ENCODE measurements at places on chromosomes 16 and 17.

- DNase-seq, result no peak
Observed at GRCh38 chr17:5473906-5474305, 5.1 kb upstream of the DHX33 start.

- peak; percentile 39 for DNase-seq
Observed at GRCh38 chr16:476039-476438, 50.6 kb downstream of the RAB11FIP3 start.

DNA sequence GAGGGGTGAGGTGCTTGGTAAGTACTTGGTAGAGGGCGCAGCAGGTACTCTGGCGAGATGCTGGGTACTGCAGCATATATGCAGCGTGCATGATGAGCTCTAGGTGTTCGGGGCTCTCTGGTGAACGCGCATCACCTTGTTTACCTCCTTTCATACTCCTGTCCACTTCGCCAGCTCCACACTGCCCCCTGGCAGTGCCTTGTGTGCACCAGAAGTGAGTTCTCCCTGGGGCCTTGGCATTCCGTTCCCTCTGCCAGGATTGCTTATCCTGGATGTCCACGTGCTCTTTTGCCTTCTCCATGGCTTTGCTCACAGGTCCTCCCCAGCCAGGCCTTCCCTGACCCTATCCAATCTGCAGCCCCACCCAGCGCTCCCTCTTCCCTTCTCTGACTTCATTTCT lies 154.2 kb downstream of the MRM1 start:
- peak; percentile 10 for DNase-seq

- DNase-seq, result no peak
Observed at GRCh38 chr16:13680021-13680889, 239.7 kb upstream of the ERCC4 start.

DNA sequence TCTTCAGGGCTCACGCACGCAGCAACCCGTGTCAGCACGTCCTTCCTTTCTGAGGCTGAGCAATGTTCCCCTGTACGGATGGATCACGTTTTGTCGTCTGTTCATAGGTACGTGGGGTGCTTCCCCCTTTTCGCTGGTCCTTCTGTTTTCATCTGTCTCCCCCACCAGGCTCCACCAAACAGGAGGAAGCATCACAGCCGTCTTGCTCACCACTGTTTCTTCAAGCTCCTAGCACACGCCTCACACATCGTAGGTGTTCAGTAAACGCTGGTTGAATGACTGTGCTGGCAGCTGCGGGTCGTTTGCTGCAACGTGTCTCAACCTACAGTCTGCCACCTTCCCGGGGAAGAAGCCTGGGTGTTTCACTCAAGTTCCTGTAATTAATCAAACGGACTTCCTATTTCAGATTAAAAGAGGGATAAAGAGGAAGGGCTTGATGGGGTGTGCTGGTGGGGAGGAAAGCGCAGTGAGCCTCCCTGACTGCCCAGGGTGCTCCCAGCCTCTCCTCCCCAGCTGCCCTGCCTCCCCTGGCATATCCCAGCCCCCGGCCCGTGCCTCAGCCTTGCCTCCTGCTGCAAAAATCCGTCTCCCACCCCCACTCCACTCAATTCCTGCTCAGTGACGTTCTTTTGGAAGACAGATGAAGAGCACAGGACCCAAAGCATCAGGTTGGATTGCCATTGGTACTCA lies 76.7 kb upstream of the DOC2B start:
- DNase-seq, result peak; percentile 67

DNA sequence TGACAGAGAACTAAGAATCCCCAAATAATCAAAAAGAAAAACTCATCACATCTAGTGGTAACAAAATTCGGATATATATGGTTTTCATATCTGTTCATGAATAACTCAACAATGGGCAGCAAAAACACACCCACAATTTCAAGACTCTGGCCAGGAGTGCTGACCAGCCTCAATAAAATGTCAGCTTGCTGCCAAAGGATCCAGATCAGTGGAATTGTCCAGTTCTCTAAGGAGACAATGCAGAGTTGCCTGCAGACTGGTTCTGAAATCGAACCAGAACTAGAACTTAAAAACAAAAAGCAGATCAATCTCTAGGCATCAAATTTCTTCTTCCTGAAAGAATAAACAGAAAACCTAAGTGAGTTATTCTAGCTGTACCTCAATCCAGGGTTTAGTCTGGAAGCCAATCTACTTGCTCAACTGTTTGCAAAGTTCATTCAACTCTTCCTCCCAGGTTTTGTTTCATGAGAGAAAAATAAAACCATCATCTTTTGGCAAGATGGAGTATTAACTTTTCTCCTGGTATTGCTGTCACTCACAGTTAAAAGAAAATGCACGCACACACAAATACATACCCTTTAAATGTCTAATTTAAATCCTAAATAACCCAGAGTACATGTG lies 61.0 kb downstream of the CFDP1 start:
- DNase-seq, result no peak

DNA sequence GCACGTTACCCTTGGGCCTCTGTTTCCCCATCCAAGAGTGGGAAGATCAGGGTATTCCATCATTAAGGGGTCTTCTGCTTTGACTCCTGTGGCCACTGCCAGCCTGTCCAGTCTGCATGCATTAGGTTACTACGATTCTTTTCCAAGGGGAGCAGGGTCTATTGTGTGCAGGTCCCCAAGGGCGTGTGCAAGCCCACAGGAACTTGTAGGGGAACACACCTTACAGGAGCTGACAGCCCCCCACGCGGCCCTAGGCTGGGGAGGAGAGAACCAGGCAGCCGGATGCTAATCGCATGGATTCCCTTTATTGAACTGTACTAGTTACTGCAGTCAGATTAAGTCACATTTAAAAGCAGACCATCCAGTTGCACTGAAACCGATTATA lies 116.7 kb downstream of the C16orf78 start:
- no peak for DNase-seq

DNA sequence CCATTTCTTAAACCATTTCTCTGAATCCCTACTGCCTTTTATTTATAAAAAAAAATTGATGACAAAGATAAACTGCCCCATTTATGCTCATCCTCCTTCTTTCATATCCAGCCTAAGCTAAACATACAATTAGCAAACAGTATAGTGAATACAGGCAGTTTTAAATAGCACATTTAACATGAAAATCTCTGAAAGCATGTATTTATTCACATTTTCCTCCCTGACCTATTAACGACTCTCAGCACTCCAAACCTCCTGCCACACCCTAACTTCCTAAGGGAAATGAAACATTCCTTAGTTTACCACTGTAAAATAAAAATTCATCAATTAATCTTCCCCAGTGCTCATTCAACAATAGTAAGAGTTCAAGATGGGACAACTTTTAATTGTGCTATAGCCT lies 56.9 kb downstream of the TRIM37 start:
- DNase-seq, result no peak

GRCh38 chr17:82257473-82257872 lies 16.0 kb downstream of the CSNK1D start:
- peak; percentile 68 for DNase-seq

DNA sequence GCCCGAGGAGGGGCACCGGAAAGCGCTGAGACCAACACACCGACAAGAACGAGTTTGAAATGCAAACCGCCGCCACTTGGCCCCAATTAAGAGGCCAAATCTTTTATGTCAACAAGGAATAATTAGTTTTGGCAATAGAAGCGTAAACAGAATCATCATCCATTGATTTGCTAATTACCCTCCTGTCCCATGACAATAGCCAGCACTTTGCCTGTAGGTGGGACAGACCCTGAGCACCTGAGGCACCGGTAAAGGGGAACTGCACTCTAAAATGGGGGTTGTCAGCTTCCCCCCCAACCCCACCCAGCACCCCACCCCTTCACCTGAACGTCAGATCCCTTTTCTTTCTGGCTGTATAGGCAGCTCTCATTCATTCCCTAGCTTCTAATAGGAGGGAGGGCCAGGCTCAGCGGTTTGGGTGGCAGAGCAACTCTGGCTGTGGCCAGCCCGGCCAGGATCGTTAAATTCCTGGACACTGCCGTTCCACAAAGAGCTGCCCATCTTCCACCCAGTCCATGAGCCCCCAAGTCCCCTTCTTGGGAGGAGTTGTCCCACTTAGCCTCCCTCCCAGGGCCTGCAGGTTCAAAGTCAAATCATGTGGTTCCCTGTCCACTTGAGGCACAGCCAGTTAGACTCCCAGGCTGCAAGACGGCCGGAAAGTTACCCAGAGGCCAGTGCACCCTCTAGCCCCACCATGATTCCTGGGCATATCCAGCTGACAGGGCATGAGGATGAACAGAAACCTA lies 45.8 kb downstream of the WNT3 start:
- DNase-seq, result no peak

DNA sequence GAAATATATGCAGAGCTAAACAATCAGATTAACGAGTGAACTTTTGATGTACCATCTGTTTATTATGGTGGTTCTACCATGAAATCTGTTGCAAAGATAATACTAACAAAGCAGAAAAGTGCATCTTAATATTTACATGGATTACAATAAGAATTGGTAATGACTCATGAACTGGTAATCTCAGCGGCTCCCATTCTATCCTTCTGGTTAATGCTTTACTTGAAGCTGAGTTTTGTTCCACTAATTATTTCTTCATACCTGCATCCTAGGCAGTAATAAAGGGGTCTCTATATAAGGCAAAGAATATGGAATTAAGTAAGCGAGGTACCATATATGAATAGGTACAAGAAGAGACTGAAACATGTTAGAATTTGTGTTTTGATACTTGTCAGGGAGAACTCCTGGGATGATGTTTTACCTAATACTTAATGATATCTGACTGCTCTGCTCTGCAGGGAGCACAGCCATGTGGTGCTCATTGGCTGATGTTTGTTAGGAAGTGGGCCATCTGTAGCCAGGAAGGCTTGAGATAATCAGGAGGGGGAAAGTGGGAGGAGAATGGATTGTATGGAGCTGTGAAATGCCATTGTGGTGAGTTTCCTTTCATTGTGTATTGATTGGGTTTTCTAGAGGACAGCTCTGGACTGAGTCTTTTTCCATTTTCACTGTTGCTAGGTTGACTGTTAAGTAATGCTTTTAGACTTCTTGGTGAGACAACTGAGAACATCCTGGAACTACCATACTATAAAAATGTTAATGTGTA lies 52.6 kb downstream of the MAP2K6 start:
- no peak for DNase-seq

DNA sequence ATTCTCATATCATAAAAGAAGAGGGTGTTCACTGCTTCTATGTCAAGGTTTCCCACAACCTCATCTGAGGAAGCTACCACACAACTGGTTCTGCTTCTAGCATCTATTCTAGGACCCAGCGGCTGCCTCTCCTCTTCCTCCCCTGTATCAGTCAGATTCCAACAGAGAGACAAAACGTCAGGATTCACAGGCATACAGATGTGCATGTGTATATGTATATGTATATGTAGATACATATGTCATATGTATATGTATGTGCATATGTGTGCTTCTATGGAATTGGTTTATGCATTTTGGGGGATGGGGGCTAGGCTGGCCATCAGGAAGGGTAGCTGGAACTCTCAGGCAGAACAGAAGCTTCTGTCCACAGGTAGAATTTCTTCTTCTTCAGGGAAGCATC lies 37.4 kb upstream of the NLRP1 start:
- no peak for DNase-seq

DNA sequence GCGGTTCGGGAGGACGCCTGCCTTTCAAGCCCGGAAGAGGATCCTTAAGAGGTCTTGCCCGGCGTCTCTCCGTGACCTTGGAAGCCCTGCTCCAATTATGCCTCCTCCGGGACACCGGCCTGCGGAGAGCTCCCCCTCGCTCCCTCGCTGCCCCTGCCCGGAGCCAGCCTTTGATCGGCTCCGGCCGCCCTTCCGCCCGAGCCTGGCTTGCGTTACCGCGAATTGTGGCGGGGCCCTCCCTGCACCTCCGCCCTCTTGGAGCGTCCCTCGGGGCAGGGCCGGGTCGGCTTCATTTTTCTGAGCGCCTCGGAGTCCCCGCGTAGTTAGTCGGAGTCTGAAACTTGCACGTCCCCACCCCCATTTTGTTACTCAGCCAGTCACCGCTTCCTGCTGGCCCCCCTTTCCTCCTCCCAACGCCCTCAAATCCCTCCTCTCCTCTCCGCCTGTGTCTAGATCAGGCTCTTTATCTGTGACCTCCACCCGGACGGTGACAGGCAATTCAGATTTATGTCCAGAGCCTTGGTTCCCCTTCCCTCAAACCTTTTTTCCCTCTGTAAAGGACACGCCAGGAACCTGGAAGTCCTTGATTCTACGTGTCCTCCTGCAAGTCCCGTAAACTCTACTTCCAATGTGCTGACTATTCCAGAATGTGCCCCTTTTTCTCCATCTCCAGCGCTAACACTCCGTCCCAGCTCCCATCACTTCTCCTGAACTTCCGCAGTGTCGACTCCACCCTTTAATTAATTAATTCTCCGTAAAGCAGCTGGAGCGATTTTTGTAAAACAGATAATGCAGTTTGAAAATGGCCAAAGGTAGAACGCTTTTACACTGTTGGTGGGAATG lies 569 bp upstream of the RABEP2 start:
- DNase-seq, result peak; percentile 98

DNA sequence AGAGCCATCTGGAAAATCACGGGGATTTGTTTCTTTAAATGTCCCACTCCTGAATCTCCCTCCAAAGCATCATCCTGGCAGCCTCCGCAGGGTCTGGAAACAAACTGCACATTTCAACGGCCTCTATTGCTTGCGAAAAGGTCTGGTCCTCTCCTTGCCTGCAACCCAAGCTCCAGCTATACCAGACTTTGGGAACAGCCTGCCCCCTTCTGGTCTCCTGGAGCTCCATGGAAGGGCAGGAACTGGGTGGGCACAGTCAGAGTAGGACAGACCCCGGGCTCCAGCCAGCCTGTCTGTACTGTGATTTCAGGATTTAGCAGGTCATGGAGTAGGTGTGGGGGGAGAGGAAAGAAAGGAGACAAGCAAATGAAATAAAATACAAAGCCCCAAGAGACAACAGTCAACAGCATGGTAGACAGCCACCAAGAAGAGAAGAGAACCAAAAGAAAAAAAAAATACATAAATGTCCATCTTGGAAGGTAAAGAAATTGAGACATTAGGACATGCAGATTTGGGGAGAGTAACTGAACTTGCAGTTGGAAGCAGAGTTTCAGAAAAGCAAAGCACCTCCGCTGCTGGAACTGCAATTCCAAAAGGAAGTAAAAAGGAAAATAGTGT lies 2.7 kb downstream of the XYLT1 start:
- DNase-seq, result peak; percentile 54

DNA sequence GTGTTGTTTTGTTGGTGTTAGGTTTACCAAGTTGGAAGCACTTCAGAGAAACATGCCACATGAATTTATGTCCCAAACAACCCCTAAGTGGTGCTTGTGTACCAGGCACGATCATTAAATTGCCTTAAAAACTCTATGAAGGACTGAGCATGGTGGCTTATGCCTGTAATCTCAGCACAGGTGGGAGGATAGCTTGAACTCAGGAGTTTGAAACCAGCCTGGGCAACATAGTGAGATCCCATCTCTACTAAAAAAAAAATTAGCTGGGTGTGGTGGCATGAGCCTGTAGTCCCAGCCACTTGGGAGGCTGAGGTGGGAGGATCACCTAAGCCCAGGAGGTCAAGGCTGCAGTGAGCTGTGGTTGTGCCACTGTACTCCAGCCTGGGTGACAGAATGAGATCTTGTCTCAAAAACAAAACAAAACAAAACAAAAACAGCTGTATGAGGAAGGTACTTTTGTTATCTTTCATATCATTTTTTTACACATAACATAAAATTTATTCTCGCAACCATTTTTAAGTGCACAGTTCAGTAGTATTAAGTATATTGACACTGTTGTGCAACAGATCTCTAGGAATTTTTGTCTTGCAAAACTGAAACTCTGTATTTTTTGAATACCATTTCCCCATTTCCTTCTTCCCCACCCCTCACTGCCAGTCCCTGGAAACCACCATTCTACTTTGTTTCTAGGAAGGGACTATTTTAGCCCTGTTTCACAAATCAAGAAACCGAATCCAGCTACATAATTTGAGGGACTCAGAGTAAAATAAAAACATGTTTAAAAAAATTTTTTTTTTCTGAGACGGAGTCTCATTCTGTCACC lies 14.3 kb upstream of the RBBP6 start:
- no peak for DNase-seq

- no peak for DNase-seq
Observed at GRCh38 chr17:82370471-82371332, 863 bp upstream of the UTS2R start.

All from common myeloid progenitor, CD34-positive (primary cell).